ENCODE measurements at places on chromosomes 12 and 14. TPM values are rescaled to one million over a fixed set of nuclear protein-coding genes. Genes with fewer than 3 reads are reported as not detected.

DNA sequence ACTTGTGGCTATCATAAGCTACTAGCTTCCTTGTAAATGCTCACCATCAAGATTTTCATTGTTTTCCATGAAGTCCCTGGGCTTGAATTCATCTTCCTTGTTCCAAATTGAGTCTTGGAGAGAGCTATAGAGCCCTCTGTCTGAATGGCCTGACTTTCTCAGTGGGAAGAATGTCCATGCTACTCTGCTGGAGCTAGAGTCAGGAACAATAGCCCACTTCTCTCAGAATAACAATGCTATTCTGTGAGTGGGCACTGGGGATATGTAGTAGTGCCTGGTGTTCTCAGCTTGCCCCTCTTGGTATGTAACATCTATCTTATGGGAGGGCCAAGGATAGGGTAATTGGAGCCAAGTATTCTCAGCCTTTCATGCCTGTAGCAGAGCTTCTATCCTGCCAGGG is 127.6 kb upstream of the TRHDE start:
- DNase-seq: no peak

The PIWIL1 gene
- not detected for total RNA-seq

The CLEC14A gene
- total RNA-seq: 34.3 TPM

DNA sequence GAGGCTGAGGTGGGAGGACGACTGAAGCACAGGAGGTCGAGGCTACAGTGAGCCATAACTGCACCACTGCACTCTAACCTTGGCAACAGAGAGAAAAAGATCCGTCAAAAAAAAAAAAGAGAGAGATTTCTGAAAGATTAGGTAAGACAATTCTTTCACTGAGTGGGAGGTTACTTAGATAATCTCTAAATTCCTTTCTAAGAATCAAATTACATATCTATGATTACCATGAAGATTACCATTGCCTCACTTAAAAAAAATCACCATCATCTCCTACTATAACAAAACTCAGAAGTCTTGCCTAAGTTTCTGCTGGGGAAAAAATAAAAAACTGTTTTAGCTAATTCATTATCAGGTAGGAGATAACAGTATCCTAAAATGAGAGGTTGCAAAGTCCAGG is 366.7 kb downstream of the DUSP6 start:
- DNase-seq: no peak
